ENCODE measurements at places on chromosomes 4 and X.

- no peak for DNase-seq
Measured at GRCh38 chrX:82998163-82998562, 509.9 kb upstream of the POU3F4 start.

DNA sequence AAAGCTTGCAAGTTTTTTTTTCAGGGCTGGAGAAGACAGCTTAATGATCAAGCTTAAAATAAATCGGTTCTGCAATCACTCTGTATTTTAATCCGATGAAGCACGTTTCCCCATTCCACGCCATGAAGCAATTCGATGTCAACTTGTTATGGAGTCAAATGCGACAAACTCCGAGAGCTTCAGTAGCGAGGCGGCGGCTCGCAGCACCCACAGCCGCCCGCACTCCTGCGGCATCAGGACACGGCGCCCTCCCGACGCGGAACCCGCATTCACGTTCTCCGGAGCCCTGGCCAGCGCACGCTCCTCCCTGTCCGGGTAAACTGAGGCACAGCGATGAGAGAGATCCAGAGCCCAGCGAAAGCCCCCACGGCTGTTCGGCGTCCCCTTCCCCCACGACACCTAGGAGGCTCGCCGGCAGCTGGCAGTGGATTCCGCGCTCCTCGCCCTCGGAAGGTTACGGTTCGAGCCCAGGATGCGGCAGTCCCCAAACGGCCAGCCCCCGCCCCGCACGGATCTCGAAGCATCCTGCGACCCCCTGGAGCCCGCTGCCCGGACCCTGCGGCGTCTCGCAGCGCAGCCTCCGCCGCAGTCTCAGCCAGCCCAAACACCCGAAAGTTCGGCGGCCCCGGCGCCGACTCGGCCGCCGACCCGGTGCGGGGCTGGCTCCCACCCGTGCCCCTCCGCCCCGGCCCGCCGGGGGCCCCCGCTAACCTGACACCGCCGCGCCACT, 507 bp downstream of the MFAP3L start:
- DNase-seq = peak; percentile 9

DNA sequence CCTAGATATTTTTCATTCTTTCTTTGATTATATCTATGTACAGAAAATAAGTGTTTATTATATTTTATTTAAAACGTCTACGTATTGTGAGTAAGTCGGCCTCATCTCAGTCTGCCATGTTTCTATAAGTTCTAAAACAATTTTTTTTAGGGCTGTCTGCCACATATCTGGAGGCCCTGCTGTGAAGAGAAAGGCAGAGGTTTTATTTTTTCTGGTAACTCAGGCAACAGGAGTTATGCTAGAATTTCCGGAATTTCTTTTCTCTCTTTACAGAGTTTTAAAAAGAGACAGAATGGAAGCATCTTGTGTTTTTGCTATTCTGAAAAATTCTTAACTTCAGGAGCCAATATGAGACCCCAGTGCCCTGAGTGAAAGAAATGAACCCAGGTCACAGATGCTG, 1124.0 kb upstream of the TENM3 start:
- DNase-seq = no peak

GRCh38 chr4:71247706-71248105, 91.1 kb upstream of the SLC4A4 start:
- DNase-seq = no peak

- no peak for DNase-seq
Measured at GRCh38 chr4:109728385-109728784, 1.5 kb downstream of the PLA2G12A start.

- DNase-seq = no peak
Measured at GRCh38 chrX:105745863-105746262, 76.5 kb upstream of the NRK start.

- DNase-seq = no peak
Measured at GRCh38 chr4:96108146-96108545, 268.3 kb downstream of the PDHA2 start.

- DNase-seq = no peak
Measured at GRCh38 chr4:182768838-182769237, 148.3 kb downstream of the DCTD start.

DNA sequence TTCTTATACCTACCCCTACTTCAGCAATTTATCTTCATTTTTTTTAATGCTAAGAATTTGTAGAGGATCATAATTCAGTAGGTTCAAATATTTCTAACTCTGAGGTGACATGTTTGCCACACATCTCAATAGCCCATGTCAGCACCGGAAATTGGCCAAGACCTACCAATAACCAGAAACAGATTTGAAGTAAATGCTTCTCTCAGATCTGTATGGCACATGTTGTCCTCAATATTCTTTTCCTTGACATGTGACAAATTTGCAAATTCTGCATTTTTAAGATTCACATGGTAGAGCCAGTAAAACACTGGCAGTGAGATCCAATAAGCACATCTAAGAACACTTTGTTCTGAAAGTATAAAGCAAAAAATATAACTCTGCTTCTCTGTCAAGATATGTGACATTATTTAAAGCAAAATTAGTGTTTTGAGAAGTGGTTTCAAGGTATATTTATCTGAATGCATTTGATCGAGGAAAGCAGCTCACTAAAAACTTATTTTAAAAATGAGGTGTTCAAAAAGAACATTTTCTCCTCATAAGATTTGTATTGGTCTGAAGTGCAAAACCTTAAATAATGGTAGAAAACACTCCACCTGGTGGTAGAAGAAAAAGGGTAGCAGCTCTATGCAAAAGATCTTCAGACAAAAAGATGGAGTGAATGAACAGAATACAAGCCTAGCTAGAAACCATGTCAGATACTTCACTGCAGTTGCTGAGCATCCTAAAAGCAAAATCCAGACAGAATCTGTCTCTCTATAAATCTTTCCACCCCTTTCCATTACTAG, 513.8 kb upstream of the FAM241A start:
- no peak for DNase-seq

DNA sequence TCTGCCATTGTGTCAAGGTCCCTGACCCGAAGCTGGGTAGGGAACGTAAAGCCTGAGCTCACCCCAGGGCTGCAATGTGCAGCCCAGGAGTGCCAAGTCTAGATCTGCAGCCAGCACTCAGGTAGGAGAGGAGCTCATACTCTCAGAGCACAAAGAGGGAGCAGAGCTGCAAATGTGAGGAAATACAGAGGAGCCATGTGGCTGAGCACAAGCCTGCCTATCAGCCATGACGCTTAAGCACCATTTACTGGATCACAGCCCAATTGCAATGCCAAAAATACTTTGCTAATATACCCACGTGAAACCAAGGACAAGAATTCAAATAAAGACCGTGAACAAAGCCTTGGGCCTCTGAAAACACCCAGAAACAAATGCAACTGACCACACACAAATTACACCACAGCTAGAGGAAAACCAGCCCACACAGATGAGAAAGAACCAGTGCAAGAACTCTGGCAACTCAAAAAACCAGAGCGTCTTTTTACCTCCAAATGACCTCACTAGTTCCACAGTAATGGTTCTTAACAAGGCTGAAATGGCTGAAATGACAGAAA, 69.0 kb upstream of the HPF1 start:
- no peak for DNase-seq

DNA sequence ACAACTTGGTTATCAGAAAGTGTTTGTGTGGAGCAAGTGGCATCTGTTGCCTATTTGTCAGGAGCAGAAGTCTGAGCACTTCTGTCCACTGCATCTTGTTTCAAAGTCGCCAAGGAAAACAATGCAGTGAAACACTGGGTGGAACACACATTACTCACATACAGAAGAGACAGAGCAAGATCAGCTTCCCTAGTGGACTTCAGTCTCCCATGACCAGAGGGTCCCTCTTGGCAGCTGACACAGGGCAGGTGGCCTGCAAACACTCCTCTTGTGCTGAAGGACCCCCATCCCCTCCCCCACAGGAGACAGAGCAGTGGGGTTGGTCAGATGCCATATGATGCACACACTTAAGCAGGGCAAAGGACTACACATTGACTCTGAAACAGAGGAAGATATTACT, 3.6 kb upstream of the BBS12 start:
- no peak for DNase-seq

DNA sequence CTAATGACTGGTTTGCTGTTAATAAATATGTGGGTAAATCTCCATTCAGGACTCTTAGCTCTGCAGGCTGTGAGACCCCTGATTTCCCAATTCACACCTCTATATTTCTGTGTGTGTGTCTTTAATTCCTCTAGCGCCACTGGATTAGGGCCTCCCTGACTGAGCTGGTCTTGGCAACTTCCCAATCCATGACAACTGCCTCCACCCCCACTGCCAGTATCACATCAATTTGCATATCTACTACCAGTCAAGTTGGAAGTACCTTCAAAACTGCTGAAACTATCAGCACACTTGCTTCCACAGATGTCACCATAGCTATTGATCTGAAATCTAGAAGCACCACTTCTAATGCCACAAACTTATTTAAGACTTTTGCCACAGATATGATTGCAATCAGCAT, 27.6 kb downstream of the OPRPN start:
- DNase-seq = no peak

DNA sequence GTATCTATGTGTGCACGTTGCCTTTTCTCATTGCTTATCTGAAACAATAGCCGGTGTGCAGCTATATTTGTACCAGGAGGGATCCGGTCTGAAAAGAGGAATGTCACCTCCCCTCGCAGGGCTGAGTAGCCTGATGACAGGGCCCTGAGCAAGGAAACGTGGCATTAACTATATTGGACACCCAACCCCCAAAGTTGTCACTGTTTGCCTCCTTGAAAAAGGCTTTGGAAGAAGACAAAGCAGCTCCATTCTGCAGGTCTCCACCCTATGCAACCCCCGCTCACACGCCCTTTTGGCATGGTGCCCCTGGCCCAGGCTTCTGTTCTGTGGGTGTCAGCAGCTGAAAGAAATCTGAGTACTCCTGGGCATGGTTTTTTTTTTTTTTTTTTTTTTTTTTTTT, 8.2 kb downstream of the PRRG3 start:
- no peak for DNase-seq

DNA sequence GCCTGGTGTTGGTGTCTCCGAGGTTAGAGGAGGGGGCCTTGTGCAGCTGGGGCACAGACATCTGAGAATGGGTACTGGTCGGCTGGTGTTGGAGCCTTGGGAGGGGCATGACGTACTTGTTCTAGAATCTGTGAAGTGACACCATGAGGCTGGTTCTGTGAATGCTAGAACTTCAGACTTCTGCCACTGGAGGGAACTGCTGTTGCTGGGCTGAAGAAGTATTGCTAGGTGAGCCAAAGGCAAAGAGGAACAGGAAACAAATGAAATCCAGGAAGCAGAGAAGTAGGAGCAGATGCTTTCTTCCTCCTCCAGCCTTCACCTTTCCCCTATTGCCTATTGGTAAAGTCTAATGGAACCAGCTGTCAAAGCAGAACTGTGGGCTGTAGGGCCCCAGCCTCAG, 120.9 kb upstream of the DDIT4L start:
- DNase-seq = no peak

- DNase-seq = no peak
Measured at GRCh38 chr4:38985410-38986100, 46.7 kb downstream of the TMEM156 start.

GRCh38 chr4:180960743-180961401, 1282.3 kb upstream of the TENM3 start:
- DNase-seq = no peak

- no peak for DNase-seq
Measured at GRCh38 chrX:50054147-50054546, 131.8 kb downstream of the CLCN5 start.

GRCh38 chr4:81839347-81840042, 367.8 kb upstream of the RASGEF1B start:
- peak; percentile 18 for DNase-seq

- no peak for DNase-seq
Measured at GRCh38 chr4:28755081-28755480, 1894.4 kb downstream of the STIM2 start.

GRCh38 chrX:137565318-137565904, 516 bp upstream of the ZIC3 start:
- no peak for DNase-seq

GRCh38 chr4:174041555-174042105, 241.8 kb downstream of the FBXO8 start:
- DNase-seq = no peak

GRCh38 chr4:151420250-151420807, 11.4 kb downstream of the FHIP1A start:
- no peak for DNase-seq

- DNase-seq = no peak
Measured at GRCh38 chr4:171985129-171985528, 171.9 kb downstream of the GALNTL6 start.

GRCh38 chr4:94571715-94572114, 120.0 kb downstream of the PDLIM5 start:
- no peak for DNase-seq

- DNase-seq = no peak
Measured at GRCh38 chrX:101668143-101668542, 8.5 kb upstream of the ARMCX2 start.

GRCh38 chr4:159273141-159273438, 170.2 kb downstream of the RAPGEF2 start:
- DNase-seq = no peak

DNA sequence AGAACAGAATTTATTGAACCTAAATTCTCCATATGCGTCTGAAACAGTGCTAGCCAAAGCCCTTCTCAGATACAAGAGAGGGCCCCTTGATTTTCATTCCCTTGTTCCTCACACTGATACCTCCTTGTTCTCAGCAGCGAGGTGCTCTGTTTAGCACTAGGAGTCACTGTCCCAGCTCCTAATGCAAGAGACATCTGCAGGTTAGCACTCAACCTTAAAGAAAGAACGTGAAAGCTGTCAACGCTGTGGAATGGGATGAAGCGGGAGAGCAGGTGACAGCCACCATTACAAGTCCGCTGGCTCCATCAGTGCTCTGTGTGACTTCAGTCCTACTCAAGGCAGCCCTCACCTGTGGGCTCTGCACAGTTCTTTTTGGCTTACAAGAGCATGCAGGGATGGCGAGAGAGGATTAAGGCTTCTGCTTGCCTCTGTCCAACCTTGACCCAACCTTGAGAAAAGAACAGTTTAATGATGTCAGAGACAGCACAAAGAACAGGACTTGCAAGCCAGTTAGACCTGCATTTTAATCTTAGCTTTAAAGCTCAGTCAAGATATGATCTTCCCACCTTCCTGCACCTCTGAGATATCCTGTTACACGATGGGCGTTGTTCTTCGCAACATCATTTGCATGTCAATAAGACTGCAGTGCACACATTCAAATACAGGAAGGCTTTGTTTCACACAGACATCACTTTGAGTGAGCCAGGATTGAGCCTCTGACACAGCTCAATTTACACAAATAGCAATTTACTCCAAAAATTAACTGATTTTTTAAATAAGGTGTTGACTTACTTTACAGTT, 95.1 kb downstream of the ARSF start:
- no peak for DNase-seq

- no peak for DNase-seq
Measured at GRCh38 chr4:108272046-108272445, 103.3 kb upstream of the LEF1 start.

DNA sequence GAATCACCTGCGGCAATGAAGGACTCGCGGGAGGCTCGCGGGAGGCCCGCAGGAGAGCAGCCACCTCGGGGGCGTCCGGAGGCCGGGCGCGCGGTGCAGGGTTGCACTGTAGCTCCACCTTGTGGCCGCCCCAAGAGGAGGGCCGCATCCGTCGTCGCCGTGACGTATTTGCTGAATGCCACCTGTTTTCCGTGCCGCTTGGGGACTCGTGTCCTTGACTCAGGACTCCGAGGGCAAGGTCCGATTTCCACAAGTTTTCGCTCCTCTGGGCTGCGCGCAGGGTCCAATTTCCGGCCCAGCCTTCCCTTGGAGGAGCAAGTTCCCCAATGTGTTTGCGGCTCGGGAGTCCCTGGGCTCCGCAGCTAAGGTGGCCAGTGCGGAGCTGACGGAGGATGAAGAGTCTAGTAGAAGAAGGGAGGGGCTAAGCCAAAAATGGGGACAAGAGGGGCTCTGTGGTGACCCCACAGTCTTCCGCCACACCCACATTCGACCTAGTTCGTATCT, 10.7 kb upstream of the DLG3 start:
- DNase-seq = peak; percentile 72
